AG09319 (cell line): ENCODE measurements at places on chromosomes 7 and 10.

DNA sequence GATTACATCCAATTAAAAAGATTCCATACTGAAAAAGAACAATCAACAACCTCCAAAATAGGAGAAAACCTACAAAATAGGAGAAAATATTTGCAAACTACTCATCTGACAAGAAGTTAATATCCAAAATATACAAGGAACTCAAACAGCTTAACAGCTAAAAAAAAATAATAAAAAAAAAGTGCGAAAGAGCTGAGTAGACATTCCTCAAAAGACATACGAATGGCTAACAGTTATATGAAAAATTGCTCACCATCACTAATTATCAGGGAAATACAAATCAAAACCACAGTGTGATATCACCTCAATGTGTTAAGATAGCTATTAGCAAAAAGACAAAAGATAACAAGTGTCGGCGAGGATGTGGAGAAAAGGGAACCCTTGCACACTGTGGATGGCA lies 450.3 kb downstream of the PHTF2 start:
- no peak for DNase-seq

- DNase-seq = no peak
These were observed 95.1 kb downstream of the LSMEM1 start for GRCh38 chr7:112575864-112576263.

DNA sequence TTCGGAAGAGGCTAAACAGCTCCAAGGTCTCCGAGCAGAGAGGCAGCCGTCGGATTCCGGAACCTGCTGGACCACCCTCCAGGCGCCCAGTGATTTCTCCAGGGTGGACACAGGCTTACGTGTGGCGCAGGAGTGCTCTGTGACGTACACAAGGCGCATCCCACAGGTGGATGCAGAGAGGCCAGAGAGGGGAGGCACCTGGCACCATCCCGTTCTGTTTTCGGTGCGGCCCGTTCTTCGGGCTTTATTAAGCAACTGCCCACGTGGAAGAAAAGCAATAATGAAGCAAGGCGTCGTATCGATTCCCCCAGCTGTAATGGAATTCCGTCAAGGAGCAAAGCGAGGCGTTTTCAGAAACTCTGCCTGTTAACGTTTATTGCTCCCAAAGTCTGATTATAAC lies 163.6 kb downstream of the PTPRN2 start:
- DNase-seq = no peak

GRCh38 chr10:117860823-117861222 lies 185.9 kb downstream of the RAB11FIP2 start:
- DNase-seq = no peak

GRCh38 chr10:130816116-130816901 lies 495.2 kb downstream of the TCERG1L start:
- DNase-seq = no peak

DNA sequence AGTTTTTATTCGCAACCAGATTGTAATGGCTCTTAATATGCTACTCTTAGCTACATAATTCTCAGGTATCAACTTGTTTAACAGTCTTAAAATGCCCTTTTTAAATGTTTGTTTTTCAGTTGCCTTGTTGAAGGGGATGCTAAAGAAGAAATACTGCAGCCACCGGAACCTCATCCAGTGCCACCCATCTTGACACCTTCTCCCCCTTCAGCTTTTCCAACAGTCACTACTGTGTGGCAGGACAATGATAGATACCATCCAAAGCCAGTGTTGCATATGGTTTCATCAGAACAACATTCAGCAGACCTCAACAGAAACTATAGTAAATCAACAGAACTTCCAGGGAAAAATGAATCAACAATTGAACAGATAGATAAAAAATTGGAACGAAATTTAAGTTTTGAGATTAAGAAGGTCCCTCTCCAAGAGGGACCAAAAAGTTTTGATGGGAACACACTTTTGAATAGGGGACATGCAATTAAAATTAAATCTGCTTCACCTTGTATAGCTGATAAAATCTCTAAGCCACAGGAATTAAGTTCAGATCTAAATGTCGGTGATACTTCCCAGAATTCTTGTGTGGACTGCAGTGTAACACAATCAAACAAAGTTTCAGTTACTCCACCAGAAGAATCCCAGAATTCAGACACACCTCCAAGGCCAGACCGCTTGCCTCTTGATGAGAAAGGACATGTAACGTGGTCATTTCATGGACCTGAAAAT lies 69.5 kb upstream of the RSBN1L start:
- DNase-seq = no peak

GRCh38 chr7:36075561-36075960 lies 77.5 kb upstream of the EEPD1 start:
- DNase-seq = no peak

DNA sequence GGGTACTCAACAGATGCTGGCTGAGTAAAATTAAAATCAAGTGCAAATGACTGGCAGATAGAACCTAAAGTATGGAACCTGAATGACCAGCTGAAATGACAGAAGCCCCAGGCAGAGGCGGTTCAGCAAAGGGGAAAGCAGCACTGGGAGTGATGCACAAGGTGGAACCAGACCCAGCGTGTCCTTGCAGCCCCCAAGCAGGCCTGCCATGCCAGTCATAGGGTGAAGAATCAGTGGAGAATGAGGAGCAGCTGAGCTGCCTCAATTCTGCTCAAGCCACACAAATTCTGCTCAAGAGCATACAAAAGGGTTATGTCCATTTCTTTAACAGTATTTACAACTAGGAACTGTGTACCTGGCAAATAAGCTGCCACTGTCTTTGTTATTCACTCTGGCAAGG lies 8.7 kb downstream of the ACTR1A start:
- no peak for DNase-seq

DNA sequence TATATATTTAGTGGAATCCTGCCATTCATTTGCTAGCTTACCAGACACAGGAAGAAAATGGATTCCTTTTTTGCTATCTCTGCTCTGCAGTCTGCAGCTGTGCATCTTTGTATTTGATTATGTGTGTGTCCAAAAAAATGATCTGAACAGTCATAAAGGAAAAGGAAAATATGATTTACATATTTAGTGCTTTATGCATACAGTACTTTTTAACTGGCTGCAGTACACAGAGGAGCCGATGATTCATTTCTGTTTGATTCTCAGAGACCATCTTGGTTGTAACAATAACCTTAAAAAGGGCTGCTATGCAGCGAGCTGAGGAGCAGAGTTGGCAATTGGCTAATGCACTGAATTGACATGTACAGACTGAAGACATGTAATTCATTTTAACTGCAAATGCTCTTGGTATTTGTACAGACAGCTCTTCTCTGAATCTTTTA lies 151.3 kb upstream of the FZD1 start:
- DNase-seq = no peak

- no peak for DNase-seq
These were observed 21.5 kb upstream of the OR6B1 start for GRCh38 chr7:143978585-143978984.

DNA sequence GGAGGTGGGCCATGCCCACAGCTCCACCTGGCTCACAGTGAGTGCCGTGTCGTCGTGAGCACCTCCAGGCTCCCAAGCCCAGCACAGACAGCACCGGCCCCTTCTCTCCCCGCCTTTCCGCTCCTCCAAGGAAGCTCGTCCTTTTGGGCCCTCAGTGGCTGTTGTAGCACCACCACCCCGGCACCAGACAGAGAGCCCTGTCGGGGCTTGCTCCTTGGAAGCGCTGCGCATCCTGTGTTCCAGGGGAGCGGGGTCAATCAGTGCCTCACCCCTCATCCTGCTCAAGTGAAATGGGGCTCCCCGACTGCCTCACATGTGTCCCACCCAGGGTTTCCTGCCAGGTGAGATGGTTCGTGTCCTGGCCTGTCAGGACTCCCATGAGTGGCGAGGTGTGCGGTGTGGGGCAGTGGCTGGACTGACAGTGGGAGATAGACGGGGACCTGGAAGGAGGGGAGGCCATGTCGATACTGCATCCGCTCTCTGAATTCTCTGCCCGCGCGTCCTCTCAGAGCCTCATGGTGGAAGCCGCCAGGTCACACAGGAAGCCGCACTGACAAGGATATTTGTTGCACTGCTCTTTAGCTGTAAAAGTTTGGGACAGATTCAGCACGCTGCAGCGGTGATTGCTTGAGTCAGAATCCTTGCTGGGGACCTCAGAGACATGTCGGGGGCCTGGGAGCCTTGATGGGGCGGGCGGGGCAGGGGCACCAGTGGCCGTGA lies 107.1 kb downstream of the INPP5A start:
- no peak for DNase-seq

GRCh38 chr10:86734207-86734988 lies 22.0 kb upstream of the BMPR1A start:
- no peak for DNase-seq

DNA sequence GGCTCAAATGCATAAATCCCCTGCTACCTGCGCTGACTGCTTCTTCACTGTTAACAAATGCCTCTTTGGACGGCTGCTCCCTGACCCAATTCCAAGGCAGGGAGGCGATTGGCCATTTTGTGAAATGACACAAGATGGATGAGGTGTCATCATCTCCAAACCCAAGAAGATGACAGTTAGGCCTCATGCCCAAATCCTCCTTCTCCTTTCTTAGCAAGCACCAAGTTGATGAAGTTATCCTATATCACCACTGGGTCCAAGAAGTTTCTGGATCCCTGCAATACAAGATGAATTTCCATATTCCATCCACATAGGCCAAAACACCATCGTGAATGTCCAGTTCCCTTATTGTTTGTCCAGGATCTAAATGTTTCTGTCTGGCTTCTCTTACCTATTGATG lies 98.5 kb upstream of the RAB11FIP2 start:
- DNase-seq = no peak

GRCh38 chr7:41103331-41103730 lies 599.6 kb downstream of the INHBA start:
- no peak for DNase-seq

DNA sequence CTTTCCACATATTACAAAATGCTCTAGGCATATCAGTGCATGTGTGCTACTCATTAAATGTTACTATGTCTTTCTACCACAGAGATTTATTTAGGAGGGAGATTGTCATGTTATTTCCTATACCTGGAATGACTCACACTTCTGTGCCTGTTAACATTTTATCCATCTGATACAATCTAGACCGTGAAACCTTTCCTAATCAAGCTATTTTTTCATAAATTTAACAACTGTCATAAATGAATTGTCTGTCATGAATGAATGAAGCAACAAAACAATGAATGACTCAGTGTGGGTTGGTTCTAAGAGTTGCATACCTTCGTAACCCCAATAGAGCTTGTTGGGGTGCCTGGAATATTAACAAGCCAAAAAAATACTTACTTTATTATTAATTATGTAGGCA lies 554.3 kb downstream of the GRM8 start:
- no peak for DNase-seq

DNA sequence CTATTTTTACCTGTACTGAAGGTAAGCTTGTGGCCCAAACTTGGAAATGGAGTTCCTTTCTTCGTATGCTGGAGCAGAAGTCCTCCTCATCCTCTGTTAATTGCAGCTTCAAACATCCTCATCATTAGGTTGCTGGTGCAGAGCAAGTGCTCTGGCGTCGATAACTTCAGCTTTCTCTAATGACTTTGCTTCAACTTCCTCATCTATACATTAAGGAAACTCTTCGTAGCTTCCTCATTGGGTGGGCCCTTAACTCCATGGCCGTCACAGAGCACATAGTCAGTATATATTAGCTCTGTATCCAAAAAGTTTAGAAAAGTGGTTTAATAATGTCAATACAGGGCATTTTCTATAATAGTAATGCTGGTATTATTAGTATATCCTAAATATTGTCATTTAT lies 447.7 kb downstream of the SUGCT start:
- no peak for DNase-seq

- no peak for DNase-seq
These were observed 80.2 kb downstream of the POLL start for GRCh38 chr10:101507828-101508227.

DNA sequence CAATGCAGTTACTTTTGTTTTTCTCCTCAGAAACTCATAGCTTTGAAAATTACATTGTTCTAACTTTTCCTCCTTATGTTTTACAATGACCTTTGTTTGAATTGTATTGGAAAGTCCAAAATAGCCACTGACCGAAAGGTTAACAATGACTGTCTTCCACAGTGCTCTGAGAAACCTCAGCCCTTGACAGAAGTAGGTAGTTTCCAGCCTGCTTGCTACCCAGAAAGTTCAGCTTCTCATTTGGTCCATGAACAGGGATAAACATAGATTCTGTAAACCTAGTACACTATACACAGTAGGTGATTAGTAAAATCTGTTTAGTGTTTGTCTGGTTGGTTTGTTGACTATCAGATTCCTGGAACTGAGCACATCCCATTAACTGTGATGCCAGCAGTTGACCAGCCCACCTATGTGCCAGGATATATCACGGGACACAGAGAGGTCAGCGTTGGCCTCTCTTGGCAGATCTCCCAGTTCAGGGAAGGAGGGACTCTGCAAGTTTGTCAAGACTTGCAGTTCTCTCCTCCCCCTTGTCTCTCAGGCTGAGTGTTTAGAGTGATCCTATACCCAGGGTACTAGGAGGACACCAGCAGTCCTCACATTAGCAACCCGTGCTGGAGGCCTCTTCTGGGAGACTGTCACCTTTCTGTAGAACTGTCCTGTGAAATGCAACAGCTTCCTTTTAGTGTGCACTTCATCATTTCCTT lies 297.6 kb downstream of the ARHGAP12 start:
- DNase-seq = no peak

GRCh38 chr10:3772361-3773171 lies 12.4 kb downstream of the KLF6 start:
- no peak for DNase-seq

- no peak for DNase-seq
These were observed 9.4 kb downstream of the IFRD1 start for GRCh38 chr7:112459645-112460044.

DNA sequence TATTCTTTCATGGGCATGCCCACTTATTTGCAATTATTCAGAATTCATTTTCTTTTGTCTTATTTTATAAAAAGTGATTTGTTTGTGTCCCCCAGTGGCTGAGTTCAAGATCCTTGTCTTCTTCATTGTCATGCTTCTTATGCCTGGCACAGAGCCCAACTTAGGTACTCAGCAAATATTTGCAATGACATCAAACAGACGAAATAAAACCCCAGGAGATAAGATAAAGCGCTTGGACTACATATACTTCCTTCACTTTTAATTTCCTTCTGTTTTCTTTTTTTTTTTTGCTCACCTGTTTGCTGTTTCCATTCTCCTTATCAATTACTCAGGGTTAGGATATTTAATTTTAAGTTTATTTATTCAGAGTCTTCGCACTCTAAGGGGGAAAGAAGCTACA lies 225.0 kb downstream of the SDHAF3 start:
- DNase-seq = no peak

DNA sequence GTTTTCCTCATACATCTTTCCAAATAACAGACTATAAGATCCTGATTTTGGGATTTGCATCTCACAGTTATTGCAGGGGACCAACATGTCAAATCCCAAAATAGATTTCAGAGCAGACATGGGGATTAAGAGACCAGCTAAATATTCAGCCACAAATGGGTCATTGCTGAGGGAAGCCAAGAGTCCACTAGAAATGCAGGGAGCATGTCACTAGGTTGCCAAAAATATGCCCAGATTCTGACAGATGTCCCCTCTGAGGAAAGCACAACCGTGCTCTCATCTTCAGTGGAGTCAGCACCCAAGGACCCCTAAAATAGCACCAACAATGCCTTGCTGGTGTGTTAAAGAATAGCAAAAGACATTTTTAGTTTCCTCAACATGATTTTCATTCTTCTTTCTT lies 56.2 kb upstream of the AGK start:
- DNase-seq = no peak
